NCI-H446 (cell line): ENCODE measurements at places on chromosomes 1 and 21.

DNA sequence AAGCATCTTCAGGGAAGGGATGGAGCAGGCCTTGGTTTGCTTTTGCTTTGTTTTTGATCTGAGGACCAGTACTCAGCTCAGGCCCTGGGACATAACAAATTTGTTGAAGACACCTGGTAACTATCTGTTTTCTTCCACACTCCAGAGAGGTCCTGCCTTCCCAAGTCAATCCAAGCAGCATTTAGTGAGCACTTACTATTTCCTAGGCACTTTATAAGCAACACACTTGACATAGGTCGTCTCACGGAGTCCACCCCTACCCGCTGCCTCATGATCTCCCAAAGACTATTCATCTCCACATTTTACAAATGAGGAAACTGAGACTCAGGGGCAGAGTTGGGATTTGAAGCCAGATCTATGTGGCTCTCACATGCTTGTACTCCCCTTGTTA, 14.4 kb upstream of the EPHA2 start:
- no peak for DNase-seq

DNA sequence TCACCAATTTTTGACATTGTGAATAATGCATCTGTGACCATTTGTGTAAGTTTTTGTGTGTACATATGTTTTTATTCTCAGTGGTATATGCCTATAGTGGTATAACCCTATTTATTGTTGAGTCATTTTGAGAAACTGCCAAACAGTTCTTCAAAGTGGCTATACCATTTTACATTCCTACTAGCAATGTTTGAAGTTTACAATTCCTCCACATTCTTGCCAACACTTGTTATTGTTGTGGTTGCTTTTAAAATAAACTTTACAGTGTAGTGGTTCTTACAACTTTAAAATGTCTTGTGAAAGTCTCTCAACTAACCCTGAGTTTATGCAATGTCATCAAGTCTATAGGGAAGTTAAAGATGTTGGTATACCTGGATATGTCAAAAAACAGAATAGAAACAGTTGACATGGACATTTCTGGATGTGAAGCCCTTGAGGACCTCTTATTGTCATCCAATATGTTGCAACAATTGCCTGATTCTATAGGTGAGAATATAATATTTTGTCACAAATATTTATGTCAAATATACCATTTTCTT, 219.4 kb downstream of the LRRC40 start:
- no peak for DNase-seq

- no peak for DNase-seq
Observed at GRCh38 chr1:84853741-84854721, 39.0 kb downstream of the LPAR3 start.

GRCh38 chr1:159161001-159161718, 10.3 kb upstream of the CADM3 start:
- DNase-seq = peak; percentile 69

- DNase-seq = no peak
Observed at GRCh38 chr1:162213281-162213912, 143.9 kb downstream of the NOS1AP start.
